ENCODE measurements at places on chromosomes 3 and 15. TPM values are rescaled to one million over a fixed set of nuclear protein-coding genes. Genes with fewer than 3 reads are reported as not detected.

GRCh38 chr15:78179906-78180305, 30.7 kb downstream of the IDH3A start:
- DNase-seq = peak; percentile 3

DNA sequence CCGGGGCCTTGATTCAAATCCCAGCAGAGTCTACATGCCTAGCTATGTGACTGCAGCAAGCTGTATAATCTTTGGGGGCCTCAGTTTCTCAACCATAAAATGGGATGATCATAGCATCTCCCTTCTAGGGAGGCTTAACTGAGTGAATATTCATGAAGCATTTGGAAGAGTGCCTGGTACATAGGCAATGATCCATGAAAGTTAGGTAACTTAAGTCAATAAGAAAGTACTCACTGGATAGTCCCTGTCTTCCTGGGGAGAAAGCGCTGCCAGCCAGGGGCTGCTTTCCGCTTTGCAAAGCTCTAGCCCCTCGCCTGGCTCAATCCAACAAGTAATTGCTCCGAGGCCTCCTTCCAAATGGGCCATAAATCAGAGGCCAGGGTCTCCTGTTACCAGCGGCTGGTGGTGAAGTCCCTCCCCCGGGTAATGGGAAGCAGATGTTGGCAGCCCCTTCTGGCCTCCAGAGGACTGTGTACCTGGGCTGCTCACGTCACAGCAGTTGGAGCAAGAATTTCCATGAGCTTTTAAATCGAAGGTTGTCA, 521.9 kb upstream of the PROK2 start:
- no peak for DNase-seq

DNA sequence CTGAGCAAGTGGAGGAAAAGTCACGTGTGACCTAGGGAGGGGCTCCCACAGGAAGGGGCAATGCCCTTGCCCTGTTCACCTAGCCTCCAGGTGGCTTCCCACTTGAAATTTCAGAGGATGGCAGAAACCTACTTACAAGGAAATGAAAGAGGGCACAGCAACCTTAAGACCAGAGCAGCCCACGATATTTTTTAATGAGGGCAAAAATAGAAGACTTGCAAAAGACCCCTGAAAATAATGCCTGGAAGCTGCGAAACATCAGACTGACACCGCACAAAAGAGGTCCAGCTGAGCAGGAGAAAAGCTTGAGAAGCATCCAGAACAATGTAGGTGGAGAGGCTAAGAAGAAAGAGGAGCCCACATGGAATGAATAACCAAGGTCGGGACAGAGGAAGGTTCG, 66.1 kb downstream of the KLF15 start:
- no peak for DNase-seq

DNA sequence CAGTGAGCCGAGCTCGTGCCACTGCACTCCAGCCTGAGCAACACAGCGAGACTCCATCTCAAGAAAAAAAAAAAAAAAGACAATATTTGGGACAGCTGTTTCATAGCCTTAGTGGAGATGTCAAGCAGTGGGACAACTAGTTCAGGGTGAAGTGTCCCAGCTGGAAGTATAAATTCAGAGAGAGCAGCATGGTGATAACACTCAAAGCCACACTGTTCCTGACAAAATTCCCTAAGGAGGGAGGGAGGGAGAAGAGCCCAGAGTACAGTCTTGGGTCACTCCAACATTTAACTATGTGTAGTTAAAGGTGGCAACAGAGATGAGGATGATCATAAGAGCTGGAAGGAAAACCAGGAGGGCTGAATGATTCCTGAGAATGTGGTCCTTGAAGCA, 21.1 kb upstream of the IP6K2 start:
- DNase-seq = no peak

DNA sequence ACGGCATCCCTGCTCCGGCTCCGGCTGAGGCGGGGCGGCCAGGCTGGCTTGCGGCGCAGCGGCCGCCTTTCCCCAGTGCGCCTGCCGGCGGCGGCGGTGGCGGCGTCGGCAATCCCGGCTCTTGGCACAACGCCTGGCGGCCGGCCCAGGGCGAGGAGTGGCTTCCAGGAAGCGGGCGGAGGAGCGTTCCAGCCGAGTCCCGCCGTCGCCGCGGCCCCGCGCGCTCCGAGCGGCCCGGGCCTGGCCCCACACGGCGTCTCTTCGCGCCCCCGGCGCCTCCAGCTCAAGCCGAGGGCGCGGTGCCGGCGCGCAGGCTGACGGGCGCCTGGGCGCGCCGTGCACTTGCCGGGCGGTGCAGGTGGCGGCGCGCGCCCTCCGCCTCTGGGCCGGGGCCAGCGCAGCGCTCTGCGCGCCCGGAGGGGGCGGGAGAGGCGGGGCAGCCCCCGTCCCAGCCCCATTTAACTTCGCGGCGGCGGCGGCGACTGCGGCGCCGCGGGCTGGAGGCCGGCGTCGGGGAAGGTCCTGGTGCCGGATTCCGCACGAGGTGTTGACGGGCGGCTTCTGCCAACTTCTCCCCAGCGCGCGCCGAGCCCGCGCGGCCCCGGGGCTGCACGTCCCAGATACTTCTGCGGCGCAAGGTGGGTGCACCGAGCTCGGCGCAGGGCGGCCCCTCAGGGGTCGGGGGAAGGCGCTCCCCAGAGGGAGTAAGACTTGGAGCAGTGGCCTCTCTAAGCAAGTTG, at the start of gene ADAMTSL3:
Gene ADAMTSL3, plus strand, starts transcription at position 485 of the 740 bp plus-strand sequence. CDS start 1,639 bp downstream, outside the sequence.
- DNase-seq = peak; percentile 68

Gene ZNF774
- 8.7 TPM for total RNA-seq

Gene CYP1A2
- total RNA-seq = 0.12 TPM

Gene GPR160
- total RNA-seq = 4.2 TPM
